ENCODE measurements at places on chromosomes 4 and X.

GRCh38 chr4:139782926-139783522 is 117.4 kb downstream of the MGST2 start:
- no peak for DNase-seq

GRCh38 chr4:3660086-3660927 is 105.9 kb upstream of the ADRA2C start:
- DNase-seq = no peak

GRCh38 chr4:183328832-183329231 is 6.6 kb upstream of the CLDN24 start:
- DNase-seq = no peak

DNA sequence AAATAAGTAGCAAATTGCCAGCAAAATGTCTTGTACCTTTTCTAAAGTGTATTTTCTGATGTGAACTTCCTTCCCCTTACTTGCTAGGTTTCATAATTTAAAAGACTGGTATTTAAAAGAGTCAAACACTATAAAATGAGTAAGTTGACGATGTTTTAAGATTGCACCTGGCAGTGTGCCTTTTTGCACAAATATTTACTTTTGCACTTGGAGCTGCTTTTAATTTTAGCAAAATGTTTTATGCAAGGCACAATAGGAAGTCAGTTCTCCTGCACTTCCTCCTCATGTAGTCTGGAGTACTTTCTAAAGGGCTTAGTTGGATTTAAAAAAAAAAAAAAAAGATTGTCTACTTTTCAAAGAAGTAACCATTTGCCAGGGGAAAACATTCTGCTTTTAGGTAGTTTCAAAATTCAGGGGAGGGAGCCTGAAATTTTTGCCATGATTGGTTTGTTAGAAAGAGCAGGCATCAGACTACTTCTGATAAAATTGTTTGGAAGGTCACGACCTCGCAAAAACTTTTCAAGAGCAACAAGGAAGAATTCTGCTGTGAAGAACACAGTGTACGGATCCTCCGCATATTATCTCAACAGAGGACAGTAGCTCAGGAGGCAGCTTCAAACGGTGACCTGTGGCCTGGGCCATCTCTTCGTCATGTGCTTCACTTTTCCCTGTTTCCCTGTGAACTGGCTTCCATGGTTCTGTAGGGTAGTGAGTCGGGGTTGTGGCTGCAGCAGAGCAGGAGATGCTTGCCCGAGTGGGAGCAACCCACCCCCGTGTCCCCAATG is 66.1 kb downstream of the CDS1 start:
- DNase-seq = no peak

- DNase-seq = no peak
Observed at GRCh38 chr4:5870701-5871100, 22.2 kb downstream of the CRMP1 start.

DNA sequence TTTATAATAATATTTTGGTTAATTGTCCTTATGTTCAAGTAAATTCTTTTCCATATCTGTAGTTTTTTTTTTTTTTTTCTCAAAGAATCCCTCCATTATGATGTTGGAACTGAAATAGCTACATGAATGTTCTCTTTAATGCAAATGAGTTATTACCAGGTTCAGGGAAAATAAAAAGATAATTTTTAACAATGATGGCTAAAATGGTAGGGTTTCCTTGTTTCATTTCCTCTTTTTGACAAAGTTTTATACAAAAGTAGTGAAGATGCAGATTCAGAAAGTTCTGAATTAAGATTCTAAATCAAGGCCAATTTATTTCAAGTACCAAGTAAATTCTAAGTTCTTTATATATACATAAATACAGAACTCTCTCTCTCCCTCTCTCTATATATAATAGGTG is 779.0 kb upstream of the INTU start:
- DNase-seq = no peak

GRCh38 chrX:21932292-21933002 is 8.1 kb upstream of the SMS start:
- DNase-seq = no peak

- no peak for DNase-seq
Observed at GRCh38 chr4:83174844-83175414, 60.4 kb upstream of the PLAC8 start.

DNA sequence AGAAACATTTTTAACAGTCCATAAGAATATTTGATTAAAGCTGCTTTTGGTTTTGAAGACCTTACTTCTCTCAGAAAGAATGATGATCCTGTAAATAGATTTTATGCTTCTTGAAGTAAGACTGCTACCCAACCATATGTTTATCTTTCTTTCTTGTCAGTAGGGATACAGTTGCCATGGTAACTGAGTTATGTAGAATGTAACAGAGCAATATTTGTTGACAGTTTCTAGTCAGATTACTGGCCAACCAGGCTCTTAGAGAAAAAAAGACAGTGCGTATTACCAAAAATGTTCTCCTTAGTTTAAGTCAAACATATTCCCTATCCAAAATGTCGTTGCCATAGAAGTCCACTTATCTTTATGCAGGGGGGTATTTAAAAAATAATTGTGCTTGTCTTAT is 456.8 kb downstream of the PRR32 start:
- DNase-seq = no peak

GRCh38 chrX:40109288-40110008 is 11.7 kb upstream of the BCOR start:
- DNase-seq = peak; percentile 73
